ENCODE measurements at places on chromosomes 2 and 18.

- no peak for DNase-seq
Measured at GRCh38 chr18:63095768-63096167, 223.8 kb downstream of the BCL2 start.

DNA sequence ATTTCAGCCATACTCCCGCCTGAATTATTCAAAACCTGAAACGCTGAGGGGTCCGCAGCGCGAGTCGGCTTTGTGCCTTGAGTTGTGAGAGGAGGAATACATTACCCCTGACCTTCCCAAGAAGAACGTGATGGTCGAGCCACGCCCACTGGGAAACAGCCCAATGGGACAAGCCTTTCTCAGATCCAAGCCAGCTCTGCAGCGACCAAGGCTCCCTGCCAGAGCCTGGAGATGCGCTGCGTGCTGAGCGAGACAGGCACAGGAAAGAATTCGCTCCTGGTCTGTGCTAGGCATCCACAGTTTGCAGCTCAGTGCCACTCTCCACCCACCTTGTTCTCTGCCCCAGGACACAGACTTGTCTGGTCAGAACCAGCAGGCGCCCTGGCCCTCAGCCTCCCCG lies 74.1 kb upstream of the GLI2 start:
- no peak for DNase-seq

GRCh38 chr2:144477281-144477956 lies 42.5 kb downstream of the ZEB2 start:
- no peak for DNase-seq

DNA sequence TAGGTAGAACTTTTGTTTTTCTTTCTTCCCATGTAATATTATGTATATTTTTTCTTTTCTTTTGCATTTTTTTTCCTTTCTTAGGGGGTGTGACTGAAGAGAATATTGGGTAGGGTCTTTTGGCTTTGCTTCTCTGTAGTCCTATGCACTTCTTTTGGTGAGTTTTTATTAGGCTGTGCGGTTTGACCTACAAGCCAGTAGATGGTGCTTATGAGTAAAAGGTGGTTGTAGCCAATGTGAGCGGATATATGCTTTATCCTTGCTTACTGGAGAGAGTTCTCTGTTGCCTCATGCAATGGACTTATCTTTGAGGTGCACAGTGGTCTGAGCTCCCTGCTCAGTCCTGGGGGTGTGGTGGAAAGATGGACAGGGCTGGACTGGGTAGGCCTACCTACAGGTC lies 52.7 kb downstream of the DSEL start:
- no peak for DNase-seq

DNA sequence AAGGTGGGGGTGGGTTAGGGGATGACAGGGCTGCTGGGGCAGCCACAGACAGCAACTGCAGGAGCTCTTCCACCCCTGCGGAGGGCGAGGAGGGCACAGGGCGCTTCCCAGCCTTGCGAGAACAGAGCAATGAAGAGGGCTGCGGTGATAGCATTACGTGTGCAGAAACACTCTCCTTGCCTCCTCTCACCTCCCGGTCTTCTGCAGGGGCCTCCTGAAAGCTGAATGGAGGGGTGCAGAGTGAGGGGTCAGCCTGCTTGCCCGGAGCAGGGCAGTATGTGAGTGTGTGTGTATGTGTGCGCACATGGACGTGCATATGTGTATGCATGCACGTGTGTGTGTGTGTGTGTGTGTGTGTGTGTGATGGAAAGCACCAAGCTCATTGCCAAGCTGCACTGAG lies 29.5 kb upstream of the IL1R2 start:
- no peak for DNase-seq

DNA sequence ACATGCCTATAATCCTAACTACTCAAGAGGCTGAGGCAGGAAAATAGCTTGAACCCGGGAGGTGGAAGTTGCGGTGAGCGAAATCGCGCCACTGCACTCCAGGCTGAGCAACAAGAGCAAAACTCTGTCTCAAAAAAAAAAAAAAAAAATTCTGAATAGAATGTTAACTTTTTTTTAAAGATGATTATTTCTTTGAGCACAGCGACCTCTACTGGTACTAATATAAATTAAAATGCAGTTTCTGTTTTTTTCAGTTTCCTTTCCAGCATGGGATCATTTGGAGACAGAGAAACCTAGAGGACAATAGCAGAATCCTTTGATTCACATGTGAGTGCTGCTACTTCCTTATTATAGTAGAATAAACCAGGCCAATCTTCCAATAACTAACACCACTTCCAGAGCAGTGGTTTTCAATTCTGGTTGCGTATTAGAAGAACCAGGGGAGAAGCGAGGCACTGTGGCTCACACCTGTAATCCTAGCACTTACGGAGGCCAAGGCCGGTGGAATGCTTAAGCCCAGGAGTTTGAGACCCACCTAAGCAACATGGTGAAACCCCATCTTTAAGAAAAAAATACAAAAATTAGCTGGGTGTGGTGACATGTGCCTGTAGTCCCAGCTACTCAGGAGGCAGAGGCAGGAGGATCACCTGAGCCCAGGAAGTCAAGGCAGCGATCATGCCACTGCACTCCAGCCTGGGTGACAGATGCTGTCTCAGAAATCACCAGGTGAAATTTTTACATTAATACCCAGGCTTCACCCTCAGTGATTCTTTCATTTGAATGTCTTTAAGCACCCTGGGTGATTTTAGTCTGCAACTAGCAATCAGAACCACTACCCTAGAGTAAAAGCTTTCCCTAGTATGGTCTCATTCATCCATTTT lies 10.1 kb downstream of the SRSF7 start:
- no peak for DNase-seq

DNA sequence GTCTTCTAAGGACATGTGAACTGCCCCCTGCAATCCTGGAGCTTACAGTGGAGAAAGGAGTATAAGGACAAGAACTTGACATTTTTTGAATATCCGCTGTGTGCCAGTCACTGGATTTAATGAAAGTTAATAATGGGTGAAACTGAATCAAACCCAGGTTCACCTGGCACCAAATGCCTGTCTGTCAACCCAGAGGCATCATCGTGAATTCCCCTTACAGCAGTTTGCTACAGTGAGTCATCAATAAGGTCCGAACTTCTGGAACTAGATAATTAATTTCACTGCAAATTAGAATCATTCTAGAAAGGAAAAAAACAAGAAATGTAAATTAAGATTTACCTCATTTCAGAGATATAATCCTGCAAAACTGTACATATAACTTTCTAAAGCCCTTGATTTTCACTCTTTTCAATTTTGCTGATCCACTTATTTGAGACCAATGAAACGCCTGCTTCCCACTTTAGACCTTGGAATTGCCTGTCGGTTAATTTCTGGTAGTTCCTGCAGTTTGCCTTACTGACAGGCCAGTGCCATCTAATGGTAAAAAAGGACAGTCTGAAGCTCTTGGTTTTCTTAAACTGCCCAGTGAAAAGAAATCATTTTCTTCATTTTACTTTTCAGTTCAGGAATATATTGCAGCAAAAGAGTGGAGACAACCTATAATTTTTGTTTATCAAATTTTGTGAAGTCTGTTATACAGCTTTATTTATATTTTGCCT lies 8.2 kb downstream of the DSG2 start:
- no peak for DNase-seq

DNA sequence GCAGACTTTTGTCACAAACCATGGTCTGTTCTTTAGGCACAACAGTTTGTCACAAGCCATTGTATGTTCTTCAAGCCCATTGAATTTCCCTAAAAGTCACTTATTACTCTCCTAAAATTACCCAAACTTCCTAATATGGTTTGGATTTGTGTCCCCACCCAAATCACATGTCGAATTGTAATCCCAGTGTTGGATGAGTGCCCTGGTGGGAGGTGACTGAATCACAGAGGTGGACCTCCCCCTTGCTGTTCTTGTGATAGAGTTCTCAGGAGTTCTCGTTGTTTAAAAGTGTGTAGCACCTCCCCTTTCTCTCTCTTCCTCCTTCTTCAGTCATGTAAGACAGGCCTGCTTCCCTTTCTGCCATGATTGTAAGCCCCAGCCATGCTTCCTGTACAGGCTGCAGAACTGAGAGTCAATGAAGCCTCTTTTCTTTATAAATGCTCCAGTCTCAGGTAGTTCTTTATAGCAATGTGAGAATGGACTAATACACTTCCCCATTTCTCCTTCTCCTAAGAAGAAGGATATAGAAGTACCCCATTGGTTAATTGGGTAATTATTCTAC lies 11.2 kb upstream of the GYPC start:
- no peak for DNase-seq

DNA sequence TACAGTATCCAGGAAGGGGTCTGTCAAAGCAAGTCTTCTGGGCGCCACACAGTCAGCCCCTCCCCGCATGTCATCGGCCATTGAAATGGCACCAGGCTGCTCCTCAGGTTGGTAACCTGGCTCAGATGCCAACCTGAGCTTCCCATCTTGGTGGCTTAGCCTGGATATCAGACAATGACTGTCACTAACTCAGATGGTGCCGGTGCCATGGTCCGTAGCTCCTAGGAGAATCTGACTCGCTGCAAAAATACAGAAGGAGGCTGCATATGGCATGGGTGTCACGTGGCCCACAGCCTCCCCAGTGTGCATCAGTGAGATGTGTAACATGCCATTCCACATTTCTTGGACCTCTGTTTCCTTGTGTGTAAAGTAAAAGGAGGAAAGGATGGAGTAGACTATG lies 3.2 kb downstream of the NOSTRIN start:
- no peak for DNase-seq

DNA sequence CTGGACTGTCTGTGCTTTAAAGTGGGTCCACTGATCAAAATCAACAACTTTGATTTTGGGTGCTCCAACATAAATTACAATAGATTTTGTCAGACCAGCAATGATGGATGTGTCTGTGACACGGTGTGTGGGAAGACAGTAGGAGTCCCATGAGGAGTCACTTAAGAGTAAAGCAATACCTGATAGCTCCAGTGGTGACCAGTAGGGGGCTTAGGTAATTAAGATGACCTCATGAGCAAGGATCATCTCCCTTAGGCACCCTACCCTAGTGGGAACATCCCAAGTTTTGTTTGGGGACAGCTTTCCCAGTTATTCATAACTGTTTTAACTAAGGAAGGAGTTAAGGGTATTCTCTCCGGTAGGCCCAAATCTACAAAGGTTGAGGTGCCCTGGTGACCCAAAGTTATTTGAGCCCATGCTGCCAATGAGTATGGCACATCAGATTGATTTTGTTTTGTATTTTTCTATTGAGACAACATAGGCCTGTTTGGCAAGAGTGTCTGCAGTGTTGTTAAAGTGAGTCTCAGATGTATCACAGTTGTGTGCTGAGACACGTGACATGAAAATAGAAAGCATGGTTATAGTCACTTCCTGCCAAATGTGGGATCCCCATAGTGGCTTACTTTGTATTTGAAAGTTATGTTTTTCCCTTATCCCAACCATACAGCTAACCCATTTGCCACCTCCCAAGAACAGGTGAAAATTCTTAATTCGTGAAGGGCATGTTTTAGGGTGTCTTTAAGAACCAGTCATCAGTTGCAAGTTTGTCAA lies 1337.6 kb upstream of the SLC39A10 start:
- DNase-seq, result no peak

- no peak for DNase-seq
Measured at GRCh38 chr18:39019989-39020388, 1454.4 kb upstream of the CELF4 start.

- no peak for DNase-seq
Measured at GRCh38 chr2:209808521-209808920, 36.9 kb downstream of the UNC80 start.

- DNase-seq, result no peak
Measured at GRCh38 chr18:10045296-10045891, 131.6 kb downstream of the VAPA start.

DNA sequence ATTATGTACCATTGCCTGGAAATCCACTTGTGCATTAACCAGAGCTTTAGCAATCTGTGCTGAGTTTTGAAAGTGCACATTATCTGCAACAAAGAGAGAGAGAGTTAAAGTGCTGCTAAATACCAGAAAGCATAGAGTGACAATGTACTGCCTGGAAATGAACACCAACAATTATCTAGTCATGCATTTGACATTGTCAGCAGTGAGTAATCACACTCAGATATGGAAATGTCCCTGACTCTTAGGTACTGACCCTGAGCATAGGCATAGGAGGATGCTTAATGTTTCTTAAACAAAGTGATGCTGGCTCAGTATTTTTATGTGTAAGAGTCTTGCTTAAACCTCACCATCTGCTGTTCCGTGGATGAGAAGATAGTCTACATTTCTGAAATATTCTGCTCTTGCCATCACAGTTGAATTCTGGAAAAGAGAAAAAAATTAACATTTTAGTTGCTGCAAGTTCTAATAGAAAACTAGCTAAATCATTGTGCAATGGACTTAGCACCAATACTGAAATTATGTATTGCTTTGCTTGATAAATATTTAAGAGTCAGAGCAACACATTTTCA lies 20.8 kb upstream of the GCG start:
- no peak for DNase-seq

DNA sequence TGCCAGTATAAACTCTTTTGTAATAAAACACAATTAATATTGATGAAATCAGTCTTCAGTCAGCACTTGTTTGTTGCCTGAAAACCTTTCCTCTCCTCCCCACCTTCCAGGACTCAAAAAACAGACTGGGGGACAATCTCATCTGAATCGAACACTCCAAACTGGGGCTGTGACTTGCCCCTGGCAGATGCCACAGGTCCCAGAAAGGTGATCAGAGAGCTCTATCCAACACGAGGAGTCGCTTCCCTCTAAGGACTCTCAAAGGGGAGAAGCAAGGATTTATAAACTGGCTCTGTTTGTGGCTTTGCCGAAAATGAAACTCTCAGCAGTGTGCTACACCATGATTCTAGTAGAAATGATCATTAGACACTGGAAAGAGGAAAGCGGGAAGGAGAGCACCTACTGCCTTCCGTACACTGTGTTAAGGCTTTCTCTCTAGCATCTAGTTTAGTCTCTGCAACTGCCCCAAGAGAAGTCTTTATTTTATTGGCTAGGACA lies 199.2 kb downstream of the TGIF1 start:
- DNase-seq, result no peak

GRCh38 chr2:105584435-105585010 lies 160.2 kb upstream of the NCK2 start:
- DNase-seq, result no peak

DNA sequence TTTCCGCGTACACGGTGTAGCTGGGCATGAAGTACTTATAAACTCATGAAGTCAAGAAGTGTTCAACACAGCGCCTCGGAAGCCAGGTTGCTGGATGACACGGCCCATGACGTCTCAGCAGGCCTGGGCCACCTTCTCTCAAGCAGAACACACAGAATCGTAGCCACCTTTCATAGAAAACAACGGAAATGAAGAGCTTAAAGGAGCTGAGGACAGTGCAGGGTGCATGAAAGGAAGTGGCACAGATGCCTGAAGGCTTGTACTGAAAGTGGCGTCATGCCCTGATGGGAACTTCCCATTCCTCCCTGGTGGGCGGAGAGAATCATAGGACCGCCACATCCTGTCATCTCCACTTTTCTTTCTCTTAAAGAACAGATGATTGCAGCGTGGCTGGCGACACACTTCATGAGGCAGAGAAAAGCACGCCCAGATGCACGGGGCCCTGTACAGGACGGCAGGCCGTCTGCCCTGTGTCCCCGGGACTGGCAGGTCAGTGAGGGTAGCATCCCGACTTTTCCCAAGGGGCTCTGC lies 31.1 kb downstream of the HDAC4 start:
- DNase-seq, result no peak

- DNase-seq, result no peak
Measured at GRCh38 chr18:48828194-48828545, 122.6 kb downstream of the SMAD7 start.

GRCh38 chr2:207086136-207086535 lies 79.6 kb downstream of the KLF7 start:
- no peak for DNase-seq

- no peak for DNase-seq
Measured at GRCh38 chr2:241269707-241270520, 45.6 kb downstream of the HDLBP start.
